Adipocyte (in vitro differentiated cells): ENCODE measurements at places on chromosomes 13 and 19.
A peak's percentile ranks its signal among the peaks of the same experiment; 100 is the strongest.

DNA sequence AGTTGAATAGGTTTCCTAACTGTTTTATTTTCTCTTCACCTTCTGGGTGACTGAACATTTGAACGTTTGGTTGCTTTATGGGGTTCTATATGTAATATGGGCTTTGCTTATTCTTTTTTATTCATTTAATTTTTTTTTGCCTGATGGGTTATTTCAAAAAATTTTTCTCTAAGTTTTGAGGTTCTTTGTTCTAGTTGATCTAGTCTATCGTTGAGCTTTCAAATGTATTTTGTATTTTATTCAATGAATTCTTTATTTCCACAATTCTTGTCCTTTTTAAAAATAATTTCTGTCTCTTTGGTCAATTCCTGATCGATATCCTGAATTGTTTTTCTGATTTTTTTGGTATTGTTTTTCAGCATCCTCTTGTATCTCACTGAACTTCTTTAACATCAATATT lies 239.5 kb upstream of the PCDH9 start:
- no peak for DNase-seq

- DNase-seq, result peak; percentile 63
These were observed 199.7 kb upstream of the TSHZ3 start for GRCh38 chr19:31548941-31549340.

DNA sequence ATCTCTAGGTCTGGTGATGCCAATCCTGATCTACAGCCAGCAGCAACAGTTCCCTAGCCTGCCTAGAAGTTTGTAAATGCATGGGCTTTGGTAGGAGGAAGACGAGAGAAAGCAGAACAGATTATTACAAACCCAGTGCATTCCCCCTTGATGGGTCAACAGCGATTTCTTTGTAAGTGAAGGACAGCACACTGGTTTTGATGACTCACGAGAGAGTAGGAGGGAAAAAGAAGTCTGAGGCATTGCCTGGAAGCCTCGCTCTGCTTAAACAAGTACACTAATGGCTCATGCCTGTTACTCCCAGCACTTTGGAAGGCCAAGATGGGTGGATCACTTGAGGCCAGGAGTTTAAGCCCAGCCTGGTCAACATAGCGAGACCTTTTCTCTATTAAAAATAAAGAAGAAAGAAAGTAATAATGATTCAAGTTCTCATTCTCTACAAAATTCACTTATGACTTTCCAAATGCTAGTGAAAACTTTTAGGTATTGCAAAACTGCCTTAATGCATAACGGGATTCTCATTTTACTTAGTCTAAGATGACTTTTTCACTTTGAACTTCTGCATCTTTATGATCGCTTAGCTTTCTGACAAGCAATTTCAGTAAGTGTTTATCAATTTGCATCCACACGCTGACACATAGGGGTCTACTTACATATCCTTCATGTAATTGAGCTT lies 47.7 kb upstream of the USPL1 start:
- peak; percentile 91 for DNase-seq

DNA sequence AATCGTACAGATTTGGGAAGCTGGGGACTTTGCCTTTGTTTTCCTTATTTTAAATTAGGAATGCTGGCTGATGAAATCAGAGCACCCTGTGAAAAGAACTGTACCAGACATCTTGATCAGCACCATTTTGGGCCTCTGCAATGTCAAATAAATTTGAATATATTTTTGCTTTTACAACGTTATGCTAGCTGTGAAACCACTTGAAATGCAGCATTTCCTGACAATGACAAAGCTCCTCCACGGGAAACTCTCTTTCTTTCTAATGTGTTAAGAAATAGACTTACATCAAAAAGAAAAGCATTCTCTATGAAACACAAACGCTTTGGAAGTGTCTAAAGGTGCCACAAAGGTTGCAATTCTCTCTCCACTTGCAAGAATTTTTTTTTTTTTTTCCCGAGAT lies 47.1 kb upstream of the MAP3K10 start:
- DNase-seq, result no peak

- no peak for DNase-seq
These were observed 1.3 kb downstream of the FBXW9 start for GRCh38 chr19:12695096-12695495.

DNA sequence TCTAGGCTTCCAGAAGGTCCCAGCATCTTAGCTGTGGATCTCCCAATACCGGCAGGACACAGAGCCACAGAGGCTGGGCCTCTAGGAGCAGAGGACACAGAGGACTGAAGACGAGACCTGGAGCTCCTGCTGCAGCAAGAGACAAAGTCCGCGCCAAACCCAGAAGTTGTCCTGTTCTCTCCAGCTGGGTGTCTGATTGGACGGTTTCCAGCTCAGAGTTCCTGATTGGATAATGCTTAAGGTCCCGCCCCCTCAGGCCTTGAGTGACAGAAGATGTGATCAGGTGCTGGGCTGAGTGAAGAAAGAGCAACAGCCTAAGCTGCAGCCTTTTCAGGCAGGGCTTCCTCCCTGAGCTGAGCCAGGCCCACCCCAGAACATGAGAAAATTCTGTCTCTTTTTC lies 59.9 kb upstream of the ZNF85 start:
- no peak for DNase-seq

DNA sequence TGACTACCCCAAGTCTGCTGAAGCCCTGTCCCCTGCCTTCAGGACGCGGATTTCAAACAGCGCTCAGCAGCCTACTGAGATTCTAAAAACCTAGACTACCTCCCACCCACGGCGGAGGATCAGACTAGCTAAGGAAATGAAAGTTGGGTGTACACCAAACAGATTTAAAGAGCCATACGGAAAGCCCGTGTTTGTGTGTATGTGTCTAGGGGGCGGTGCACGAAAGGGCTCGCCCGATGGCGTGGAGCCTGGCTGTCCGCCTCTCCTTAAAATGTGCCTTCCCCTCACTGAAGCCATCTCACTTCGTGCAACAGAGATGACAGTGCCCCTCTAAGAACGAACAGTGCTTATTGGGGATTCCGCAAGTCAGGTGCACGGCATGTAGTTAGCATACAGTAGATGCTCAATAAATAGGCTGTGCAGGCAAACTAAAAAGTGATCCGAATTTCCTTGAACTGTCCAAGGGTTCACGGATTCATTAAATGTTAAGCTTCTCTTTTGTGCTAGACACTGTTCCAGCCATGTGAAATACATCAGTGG lies 639 bp downstream of the LENG1 start:
- DNase-seq, result peak; percentile 58

GRCh38 chr13:93534181-93534700 lies 307.6 kb downstream of the GPC6 start:
- DNase-seq, result no peak

- no peak for DNase-seq
These were observed 50.9 kb upstream of the TMTC4 start for GRCh38 chr13:100725472-100725871.

GRCh38 chr19:12840091-12841079 lies 2.1 kb downstream of the MAST1 start:
- DNase-seq, result peak; percentile 49

GRCh38 chr19:14248578-14249011 lies 42.6 kb upstream of the ADGRL1 start:
- DNase-seq, result peak; percentile 32

DNA sequence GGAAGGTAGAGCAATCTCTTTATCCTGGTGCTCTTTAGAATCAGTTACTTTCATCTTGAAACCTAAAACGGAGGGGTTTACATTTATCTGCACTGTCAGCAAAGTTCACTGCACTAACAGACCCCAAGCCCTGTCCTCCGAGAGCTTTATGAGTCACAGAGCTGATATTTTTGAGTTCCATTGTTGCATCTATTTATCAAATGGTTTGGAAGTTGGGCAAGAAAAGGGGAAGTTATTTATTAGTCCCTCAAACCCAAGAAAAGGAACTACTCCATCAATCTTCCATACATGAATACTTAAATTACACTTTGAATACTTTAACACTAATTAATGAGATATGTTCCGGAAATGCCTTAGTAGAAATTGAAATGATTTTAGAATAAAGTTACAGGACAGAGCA lies 55.5 kb downstream of the EDNRB start:
- DNase-seq, result no peak
